Effector memory CD4-positive, alpha-beta T cell (primary cell): ENCODE measurements at places on chromosomes 11 and 22.

DNA sequence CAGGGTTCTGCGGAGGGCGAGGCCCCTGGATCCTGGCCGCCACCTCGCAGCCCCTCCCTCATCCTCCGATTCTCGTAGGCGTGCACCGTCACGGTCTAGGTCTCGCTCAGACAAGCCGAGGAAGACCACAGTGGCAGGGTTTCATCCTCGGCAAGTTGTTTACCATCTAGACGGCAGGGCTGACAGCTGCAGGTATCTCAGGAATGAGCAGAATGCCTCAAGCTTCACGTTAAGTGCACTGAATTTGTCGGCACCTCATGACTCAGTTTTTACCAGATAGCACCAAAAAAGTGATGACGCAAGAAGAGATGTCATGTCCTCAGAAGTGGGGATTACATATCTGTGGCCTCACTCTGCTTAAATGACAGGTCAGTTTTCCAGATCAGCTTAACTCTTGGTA, 35.1 kb downstream of the WT1 start:
- no peak for DNase-seq

DNA sequence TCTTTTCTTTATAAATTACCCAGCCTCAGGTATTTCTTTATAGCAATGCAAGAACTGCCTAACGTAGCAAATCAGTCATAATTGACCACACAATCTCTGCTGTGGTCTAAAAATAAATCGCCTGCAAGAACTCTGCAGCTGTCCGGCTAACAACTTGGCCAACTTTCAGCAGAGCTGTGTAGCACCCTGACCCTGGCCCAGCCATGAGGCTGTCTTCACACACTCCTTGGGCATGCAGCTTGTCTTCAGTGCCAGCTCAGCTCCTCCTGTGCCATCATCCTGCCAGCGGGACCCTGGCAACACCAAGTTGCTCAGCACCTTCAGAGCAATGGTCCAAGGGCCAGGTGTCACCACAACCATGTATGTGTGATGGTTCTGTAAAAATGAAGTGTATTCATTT, 355.6 kb downstream of the OPCML start:
- no peak for DNase-seq

DNA sequence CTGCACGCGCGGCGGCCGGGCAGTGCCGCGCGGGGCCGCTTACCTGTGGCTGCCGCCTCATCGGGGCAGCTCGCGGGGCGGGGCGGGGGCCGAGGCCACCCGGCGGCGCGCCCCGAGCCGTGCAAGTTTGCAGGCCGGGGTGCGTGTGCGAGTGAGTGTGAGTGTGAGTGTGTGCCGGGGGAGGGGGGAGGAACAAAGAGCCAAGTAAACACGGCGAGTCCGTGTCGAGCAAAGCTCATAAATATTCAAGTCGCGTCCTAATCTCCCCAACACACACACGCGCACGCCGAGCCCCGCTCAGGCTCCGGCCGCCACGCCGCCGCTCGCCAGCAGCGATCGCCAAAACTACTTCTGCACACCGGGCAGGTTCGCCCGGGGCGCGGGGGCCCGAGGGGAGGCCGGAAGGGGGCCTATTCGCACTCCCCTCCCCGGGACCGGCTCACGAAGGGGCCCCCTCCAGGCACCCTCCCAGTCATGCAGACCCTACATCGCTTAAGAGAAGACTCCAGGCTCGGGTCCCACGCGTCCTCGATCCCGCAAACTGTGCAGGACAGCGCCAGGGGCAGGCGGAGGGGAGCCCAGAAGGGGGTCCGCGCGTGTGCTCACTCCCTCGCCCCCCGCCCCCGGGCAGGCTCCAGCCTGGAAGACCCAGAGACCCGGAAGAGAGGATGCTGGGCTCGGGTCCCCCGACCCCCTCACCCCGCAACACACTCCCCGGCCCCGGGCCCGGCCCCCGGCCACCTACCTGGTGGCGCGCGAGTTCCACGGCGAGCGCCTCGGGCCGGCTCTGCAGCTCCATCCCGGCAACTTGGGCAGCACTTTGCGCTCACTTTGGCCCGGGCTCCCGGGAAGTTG, 827 bp downstream of the PHF21B start:
- DNase-seq: no peak

DNA sequence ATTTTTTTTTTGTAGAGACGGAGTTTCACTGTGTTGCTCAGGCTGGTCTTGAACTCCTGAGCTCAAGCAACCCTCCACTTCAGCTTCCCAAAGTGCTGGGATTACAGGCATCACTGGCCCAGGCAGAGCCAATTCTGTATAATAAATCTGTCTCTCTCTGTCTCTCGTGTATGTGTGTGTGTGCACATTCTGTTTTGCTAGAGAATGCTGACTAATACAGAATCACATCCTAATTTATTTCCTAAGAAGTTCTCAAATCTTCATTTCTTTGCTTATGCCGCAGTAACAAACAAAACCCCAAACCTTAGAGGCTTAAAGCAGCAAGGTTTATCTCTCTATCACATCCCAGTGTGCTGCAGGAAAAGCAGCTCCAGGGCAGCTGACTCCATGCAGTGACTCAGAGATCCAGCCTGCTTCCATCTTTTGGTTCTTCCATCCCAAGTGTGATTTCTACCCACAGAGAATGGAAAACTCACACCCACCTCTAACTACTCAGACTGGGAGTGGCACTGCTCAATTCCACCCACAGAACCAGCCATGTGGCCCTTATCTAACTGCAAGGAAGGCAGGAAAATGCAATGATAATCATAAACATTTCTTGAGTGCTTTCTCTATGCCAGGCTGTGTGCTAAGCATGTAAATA, 35.1 kb upstream of the LRRC10B start:
- DNase-seq: no peak

DNA sequence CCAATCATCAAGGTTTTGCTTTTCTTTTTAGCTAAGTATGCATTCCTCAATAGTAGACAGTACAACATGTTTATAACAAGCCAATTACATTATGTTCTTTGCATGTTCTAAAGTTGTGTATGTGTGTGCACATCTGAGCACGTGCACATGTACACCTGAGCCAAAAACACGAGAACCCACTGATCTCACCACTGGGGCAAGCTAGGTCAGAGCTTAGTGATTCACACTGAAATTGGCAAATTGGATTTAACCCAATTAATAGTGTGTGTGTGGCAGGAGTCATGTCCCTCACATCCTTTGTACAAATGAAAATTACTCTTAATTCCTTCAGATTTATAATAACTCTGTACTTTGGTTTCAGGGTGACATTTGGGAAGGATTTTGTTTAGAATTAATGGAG, 145.7 kb upstream of the TEAD1 start:
- DNase-seq: no peak

DNA sequence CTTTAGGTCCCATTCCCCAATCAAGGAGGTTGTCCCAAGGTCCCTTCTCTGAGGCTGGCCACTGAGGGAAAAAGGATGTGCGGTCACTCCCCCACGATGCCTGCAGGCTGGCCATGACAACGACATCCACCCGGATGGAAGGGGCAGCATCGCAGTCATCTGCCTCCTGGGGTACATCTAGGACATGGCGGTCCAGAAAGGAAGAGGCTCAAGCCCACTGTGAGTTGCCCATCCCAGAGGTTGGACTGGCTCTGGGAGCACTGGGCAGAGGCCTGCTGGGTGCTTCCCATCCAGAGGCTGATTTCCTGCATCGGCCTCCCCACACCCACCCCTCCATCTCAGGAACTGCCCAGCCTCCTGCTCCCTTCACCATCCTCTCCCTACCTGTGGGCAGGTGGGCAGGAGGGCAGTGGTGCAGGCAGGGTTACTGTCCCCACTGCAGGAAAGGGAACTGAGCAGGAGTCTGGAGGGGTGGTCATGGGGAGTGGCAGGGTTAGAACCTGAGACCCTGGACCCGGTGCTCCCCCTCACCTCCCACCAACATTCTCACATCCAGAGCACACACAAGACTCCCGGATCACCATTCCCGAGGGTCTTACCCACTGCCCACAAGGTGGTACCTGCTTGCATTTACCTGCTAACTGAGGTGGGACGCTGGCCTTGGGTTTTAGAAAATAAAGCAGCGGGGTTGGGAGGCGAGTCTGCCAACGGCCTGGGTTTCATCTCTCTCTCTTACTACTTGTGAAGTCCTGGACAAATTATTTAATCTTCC, 4.4 kb downstream of the RCE1 start:
- no peak for DNase-seq

DNA sequence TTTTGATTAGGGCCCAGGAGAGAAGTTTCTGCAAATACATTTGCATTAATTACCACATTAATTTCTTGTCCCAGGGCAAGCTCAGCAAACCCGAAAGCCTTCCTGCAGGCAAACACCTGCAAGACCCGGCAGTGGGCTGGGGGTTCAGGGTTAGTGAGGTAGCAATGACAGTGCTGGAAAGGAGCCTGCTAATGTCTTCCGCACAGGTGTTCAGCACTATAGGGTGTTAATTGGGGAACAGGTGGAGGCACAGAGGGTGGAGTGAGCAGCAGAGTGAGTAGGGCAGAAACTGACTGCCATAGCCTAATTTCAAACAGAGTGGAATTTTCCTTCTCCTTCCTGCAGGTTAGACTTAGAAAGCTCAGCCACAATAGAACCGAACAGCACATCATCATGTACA, 50.9 kb upstream of the UBASH3B start:
- DNase-seq: no peak

GRCh38 chr22:42711895-42712837, 8.5 kb downstream of the A4GALT start:
- DNase-seq: no peak

DNA sequence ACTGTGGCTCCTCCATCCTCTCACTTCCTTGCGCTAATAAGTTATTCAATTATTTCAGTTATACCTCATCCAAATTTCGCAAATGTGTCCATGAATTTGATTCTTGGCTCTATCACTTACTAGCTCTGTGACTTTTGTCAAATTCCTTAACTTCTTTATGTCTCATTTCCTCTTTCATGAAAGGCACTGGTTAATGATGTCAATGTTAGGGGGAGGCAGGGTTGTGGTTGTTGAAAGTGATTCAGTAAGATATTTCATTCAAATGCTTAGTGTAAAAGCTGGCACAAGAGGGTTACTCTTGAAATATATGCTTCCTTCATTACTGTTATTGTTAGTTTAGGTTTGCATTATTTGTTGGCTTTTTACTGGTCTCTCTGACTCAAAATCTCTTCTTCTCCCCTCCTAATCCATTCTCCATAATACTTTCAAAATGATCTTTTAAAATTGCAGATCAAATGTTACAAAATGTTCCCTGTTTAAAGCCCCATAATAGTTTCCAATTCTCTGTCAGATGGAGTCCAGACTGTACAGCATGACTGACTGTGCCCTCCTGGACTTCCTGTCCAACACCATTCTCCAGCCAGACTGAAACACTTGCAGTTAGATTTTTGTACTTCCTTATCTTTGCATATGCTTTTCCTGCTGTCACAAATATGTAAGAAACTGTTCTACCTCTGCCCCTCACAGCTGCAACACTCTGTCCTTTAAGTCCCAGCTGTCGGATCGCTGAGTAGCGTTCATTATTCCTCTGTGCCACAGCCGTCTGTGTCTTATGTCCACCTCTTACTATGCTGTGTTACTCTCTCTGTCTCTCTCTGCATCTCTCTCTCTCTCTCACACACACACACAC, 510.6 kb upstream of the RAG2 start:
- DNase-seq: no peak

- no peak for DNase-seq
Measured at GRCh38 chr11:19327280-19327679, 86.5 kb upstream of the E2F8 start.
